ENCODE measurements at places on chromosomes 7 and 10.

- no peak for DNase-seq
Measured at GRCh38 chr7:14691034-14691433, 211.5 kb downstream of the DGKB start.

DNA sequence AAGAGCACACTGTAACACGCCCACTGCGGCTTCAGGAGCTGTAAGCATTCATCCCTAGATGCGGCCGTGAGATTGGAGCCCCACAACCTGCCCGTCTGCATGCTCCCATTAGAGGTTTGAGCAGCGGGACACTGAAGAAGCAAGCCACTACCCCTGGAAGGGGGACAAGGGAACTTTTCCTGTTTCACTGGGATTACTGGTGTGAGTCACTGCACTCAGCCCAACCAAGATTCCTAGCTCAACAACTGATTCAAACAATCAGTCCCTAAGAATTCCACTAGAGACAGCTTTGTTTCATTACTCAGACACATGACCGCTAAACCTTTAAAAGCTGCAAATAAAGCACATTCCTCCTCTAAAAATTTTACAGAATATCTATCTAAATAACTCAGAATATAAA is 69.8 kb downstream of the ORC5 start:
- DNase-seq = peak; percentile 75

DNA sequence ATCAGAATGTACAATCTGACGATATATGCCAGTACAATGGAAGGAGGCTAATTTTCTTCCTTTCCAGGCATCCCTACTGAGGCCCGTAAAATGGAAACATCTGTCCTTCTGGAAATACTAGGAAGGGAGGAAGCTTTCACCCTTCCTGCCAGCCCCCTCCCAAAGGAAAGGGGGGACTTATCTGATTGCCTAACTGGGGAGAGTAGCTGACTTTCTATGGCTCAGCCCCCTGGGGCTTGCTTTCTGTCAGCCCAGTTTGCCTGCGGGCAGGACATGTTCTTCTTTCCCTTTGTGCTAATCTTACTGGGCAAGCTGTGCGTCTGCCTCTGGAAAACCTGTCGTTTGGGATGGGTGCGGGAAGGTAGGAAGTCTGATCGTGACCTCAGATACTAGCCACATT is 508.9 kb downstream of the SUGCT start:
- no peak for DNase-seq

DNA sequence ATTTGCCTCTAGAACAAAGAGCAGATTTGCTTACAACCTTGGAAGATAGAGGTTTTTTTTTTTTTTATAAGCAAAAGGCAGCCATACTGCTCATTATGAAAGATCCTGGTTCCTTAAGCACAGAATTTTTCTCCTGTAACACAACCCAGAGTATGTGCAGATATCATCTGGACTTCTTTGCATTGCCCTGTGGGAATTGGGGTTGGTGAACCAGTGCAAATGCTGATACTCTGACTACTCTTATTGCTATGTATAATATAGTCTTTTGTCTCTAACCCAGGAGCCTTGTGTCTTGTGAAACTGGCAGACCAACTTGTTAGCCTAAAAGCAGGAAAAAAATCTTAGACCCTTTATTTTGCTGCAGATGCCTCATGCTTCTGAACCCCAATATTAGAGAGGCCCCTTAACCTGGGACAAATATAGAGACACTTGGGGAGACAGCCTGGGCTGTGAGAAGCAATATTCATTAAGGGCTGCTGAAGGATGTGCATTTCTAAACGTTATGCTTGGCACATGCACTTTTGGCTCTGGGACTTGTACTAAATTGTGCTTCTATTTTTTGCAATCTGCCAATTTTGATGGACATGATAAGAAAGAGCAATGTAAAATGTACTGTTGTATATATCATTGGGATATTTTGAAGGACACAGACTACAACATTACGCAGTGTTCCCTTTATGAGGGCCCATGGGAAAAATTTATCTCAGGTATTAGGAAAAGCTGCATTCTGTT is 78.9 kb downstream of the ANLN start:
- DNase-seq = peak; percentile 48

DNA sequence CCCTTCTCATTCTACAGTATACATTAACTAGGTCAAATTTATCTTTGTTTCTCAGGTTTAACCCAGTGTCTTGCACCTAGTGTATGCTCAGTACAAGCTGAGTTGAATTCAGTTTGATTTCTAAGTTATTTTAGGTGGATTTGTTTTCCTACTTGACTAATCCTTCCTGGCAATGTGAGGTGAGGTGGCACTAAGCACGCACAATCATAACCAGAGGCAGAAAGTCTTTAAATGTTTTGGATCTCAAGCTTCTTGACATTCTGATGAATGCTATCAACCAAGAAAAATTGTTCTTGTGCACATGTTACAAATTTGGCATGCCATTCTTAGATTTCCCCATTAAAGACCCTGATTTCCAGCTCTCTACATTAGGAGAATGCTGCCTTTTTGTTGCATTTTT is 3.2 kb downstream of the BZW2 start:
- DNase-seq = peak; percentile 35

GRCh38 chr10:120492346-120492745 is 35.3 kb downstream of the PLPP4 start:
- no peak for DNase-seq

All from fibroblast of mammary gland (primary cell).